ENCODE measurements at places on chromosomes 13 and 19.

- DNase-seq = no peak
Observed at GRCh38 chr19:32928806-32929205, 43.0 kb downstream of the CEP89 start.

- DNase-seq = no peak
Observed at GRCh38 chr13:35449821-35450220, 26.7 kb downstream of the MAB21L1 start.

DNA sequence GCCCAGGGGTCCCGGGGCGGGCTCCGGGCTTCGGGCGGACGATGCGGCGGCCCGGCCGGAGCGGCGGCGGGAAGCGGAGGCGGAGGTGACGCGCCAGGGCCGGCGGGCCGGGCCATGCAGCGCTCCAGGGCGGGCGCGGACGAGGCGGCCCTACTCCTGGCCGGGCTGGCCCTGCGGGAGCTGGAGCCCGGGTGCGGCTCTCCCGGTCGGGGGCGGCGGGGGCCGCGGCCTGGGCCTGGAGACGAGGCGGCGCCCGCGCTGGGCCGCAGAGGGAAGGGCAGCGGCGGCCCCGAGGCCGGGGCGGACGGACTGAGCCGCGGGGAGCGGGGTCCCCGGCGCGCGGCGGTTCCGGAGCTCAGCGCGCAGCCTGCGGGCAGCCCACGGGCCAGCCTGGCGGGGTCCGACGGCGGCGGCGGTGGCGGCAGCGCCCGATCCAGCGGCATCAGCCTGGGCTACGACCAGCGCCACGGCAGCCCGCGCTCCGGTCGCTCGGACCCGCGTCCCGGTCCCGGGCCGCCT, 362 bp downstream of the WTIP start:
- DNase-seq = no peak

GRCh38 chr19:30333291-30334065, 38.7 kb upstream of the ZNF536 start:
- DNase-seq = no peak
